Cortex of kidney (tissue), 1 donor: ENCODE measurements at places on chromosomes 3 and 15.

- no peak for DNase-seq
Measured at GRCh38 chr3:132432639-132433038, 15.3 kb downstream of the DNAJC13 start.

DNA sequence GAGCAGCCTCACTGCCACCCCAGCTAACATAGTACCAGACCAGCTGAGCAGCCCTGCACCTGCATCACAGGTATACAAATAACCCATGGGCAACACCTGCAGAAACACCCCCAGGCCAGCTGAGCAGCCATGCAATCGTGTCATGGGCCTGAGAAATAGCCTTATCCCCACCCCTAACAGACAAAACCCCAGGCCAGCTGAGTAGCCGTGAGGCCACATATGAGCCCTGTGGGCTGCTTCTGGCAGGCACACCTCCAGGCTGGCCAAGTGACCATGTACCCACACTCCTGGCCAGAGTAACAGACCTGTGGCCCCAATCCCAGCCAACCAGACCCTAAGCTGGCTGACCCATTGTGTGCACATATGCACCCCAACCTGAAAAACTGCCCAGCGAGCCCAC is 138.6 kb downstream of the DMXL2 start:
- DNase-seq, result no peak

DNA sequence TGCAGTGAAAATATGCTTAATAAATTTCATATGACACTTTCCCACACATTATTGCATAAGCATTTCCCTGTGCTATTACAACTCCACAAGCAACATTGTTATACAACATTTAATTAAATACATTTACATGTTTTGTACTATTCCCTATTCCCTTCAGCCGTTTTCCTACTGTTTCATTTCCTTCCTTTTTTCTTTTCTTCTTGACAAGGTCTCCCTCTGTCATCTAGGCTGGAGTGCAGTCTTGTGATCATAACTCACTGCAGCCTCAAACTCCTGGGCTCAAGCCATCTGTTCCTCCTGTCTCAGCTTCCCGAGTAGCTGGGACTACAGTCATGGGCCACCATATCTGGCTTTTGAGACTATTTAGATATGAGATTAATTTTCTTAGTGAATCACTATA is 254.7 kb downstream of the NFKBIZ start:
- DNase-seq, result no peak

GRCh38 chr3:10772271-10773161 is 43.5 kb upstream of the SLC6A11 start:
- DNase-seq, result no peak

DNA sequence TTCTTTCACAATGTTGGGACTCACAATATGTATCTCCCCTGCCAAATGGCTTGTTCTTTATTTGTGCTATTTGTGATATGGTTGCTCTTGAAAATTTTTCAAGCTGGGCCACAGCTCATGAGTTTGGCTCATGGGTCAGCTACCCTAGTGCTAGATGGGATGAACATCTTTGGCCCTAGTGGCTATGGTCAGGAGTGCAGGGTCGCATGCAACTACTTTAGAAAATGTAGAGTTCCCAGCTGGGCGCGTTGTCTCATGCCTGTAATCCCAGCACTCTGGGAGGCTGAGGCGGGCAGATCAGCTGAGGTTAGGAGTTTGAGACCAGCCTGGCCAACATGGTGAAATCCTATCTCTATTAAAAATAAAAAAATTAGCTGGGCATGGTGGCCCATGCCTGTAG is 55.8 kb downstream of the POLR2M start:
- DNase-seq, result no peak

DNA sequence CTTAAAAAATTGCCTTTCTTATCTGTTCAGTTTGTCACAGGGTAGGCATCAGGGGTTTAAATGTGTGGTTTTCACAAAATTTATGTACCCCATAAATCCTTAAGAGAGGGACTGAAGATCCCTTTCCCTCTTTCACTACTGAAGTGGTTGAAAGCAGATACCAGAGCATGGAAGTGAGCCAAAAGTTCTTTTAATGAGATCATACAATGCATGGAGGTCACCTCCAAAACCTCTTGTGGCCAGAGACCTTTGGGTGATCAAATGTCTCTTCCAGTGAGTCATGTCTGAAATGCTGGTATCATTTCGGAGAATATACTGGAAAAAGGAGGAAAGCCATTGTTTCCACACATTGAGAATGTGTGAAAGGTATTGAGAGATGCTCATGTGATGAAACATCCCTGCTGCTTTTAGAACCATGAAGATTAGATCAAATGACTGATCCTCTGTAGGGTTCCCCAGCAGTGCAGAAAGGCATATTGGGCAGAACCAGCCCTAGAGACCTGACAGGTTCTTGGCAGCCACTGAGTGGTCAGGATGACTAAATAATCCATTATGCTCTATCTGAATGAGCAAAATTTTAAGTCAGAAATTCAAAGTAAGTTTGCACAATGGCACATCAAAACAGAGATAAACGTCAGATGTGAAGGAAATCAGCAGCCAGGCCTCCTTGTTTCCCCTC is 165.8 kb upstream of the SLC2A2 start:
- no peak for DNase-seq

DNA sequence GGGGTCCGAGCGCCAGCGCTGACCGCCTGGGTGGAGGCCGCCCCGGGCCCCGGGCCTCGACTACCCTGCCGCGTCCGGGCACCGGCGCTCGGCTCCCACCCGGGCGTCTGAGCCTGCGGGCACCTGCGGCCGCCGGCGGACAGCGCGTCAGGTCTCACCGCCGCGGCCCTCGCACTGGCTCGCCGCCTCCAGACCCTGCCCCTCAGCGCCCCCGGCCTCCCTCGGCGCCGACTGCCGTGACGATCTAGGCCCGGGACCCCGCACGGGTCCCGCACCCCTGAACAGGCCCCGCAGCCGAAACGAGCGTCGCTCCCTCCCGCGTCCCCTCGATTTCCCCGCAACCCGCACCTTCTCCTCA is 297 bp downstream of the PRC1 start:
- DNase-seq, result no peak

DNA sequence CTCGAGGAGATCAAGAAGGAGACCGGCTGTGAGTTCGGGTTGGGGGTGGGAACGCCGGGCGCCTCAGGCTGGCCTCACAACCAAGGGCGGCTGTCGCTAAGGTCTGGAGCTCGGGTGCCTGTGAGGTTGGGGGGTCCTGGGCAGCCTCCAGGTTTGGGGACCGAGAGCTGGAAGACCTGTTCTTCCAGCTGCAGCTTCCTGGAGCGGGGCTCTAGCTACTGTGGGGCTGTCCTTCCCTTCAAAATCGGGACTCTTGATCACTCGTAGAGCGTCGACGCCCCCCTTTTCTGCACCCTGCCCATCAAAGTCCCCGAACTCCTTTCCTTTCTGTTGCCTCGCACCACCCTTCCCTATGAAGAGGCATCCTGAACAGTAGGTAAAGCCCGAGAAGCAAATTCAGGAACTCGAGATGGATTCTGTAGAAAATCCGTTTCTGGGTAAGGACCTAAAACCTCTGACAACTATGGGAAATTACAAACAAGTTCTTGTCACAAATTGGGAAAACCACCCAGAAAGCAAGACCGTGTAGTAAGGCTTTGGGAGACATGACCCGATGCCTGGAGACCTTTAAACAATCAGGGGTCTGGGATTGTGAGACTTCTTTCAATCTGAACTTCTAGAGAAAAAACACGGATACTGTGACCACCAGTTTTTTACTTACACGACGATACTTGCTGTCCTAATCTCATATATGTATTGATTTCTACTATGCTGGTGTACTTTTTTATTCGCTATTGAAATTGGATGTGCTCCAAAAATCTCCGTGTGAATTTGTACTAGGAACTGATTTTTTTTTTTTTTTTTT is 556 bp downstream of the CHP1 start:
- no peak for DNase-seq

- no peak for DNase-seq
Measured at GRCh38 chr3:150132101-150132749, 161.5 kb upstream of the PFN2 start.

DNA sequence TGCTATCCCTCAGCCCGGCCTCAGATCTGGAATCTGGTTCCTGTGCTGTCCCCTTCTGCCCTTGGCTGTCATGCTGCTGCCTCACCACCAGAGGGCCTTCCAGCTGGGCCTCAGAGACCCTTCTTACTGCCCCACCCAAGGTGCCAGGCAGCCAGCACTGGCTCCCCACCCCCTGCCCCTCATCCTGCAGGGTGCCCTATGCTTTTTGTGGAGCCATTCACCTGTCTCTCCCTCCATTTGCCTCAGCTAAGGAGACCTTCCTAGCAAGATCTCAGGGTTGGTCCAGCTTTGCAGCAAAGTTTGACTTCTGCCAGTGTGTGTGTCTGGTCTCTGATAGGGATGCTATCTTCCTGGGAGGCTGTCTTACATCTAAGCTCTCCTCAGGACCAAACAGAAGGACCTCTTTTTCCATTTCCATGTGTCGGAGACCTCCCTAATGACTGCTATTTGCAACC is 1.9 kb upstream of the VWA5B2 start:
- no peak for DNase-seq

- DNase-seq, result no peak
Measured at GRCh38 chr15:37638116-37638515, 296.3 kb upstream of the TMCO5A start.

DNA sequence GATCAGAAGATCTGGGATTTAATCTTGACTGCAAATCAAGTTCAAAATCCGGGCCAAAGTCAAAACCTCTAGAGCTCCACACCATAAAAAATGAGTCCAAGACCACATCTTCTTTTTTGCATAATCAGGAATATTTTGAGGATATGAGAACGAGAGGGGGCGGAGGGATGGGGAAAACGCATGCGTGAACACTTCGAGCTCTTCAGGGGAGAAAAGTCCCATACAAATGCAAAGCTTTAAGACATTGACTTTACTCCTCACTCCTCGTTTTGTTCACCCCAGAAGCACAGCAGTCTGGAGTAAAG is 68.2 kb downstream of the SUMF1 start:
- DNase-seq, result no peak

GRCh38 chr3:171830518-171830875 is 12.7 kb upstream of the TMEM212 start:
- DNase-seq, result no peak

DNA sequence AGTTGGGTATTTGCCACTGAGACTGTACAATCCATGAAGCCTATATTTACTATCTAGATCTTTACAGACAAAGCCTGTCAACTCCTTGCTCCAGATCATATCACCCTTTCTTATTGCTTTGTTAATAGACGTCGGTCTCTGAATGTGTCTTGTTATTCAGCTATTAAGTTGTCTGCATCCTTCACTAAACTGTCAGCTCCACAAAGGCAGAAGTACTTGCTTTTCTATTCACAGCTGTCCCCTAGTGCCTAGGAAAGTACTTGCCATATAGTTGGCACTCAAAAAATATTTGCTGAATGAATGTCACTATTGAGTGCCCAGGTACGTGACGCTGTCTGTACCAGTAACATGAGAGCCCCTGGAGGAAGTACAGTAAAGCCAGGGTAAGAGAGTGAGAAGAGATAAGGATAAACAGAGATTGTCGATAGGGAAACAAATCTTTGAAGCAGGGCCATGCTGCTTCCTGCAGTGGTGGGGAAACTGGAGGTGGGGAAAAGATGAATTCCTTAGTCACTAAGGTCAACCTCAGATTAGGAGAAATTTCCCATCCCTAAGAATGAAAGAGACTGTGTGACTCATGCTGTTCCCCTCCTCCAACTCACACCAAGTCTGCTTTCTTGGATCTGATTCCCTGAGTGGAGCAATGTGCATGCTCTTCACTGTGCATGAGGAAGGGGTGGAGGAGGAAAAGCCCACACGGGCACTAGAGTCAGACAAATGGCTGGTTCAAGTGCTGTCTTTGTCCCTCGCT is 36.3 kb downstream of the PRICKLE2 start:
- DNase-seq, result no peak

DNA sequence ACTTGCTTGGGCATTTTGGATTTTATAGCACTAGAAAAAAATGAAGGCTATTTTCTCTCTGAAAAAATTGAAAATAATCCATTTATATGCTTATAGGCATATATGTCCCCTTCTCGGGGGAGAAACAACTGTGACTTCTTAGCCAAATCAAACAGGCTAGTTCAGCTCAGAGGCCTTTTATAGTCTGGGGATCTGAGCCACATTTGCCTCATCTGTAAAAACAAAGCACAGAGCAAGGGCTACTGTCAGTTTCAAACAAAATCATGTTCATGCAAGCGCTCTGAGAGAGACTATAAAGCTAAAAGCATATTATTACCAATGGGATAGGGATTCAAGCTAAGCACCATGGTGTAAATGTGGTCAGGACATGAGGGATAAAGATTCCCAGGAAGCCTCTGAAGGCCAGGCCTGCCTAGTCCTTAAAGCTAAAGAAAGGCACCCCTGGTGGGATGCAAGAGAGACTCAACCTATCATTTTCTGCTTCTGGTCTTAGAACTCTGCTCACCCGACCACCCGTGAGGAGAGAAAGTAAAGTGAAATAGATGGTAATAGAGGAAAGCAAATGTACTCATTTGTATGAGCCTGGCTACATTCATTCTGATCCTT is 51.0 kb upstream of the IL12A start:
- DNase-seq, result no peak

DNA sequence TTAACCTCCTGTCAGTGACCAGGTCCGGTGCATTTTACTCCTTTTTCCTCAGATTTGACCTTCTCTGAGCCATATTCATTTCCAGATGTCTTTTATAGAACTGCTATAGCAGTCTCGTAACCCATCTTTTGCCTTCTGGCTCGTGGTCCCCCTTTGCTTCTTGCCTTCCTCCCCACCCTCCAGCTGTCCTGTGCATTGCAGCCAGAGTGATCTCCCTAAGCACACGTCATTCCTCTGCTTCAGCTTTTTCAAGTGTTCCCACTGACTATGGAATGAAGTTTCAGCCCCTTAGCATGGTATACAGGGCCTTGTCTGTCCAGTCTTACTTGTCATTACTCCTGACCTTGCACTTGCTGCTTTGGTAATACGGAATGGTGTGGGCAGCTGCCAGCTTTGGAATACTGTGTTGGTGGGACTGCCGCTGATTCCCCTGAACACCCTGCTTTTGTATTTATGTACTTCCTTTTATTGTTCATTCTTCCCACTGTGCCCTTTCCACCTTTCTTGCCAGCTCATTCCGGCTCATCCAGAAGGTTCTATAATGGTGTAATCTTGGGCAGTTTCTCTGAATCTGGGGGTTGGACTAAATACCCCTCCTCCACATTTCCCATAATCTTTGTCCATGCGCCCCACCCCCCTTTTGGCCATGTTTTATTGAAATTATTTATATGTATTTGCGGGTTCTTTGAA is 38.9 kb downstream of the SLC25A26 start:
- DNase-seq, result no peak
